ENCODE measurements at places on chromosomes 1 and 21.

GRCh38 chr1:12143631-12144155 lies 23.1 kb upstream of the TNFRSF1B start:
- DNase-seq, result peak; percentile 94

DNA sequence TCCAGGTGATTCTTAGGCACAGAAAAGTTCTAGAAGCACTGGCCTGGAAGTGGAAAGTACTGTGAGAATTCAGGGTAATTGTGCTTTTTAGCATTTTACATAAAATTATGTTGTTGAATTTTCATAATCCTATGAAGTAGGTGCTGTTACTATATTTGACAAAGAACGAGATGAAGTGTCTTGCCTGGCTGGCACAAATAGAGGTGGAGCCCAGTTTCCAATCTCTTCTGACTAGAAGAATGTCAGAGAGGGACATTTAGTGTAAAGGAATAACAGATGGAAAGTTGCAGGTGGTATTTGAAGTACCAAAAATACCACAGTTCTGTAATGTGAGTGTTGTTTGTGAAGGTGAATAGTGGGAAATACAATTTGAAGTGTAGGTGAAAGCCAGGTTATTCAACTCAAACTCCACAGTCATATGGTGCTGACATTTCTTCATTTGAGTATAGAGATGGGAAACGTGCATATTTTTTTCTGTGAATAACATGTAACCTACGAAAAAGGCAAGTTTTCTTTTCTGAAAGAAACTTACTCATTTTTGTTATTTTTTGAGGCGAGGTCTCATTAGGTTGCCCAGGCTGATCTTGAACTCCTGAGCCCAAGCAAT lies 3.5 kb upstream of the TMCO2 start:
- DNase-seq, result no peak

- DNase-seq, result no peak
These were observed 5.4 kb downstream of the SMIM1 start for GRCh38 chr1:3777647-3778589.

GRCh38 chr1:4794020-4794780 lies 139.8 kb downstream of the AJAP1 start:
- DNase-seq, result no peak

DNA sequence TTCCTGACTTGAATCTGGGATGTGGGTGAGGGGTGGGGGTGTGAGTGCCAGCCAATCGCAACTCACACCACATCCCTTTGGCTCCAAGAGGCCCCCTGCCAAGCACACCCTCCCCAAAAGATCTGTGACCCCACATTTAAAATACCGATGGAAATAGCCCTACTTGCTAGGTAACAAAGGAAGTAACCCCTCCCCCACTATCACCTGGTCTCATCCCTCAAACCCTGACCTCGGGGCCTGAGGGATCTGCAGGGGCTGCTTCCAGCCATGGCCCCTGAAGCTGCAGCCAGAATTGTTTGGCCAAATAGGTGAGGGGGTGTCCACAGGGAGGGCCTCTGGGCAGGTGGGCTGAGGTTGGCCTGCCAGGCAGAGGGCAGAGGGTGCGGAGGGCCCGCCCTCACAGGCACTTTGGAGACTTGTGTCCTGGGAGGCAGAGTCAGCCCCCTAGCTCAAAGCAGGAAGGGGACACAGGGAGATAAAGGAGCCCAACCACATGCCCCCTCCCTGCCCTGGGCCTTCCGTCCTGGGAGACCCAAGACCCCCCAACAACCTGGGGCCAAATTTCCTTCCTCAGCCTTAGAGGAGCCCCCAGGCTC lies 37.2 kb downstream of the SDC3 start:
- no peak for DNase-seq

GRCh38 chr1:233998891-233999290 lies 94.4 kb downstream of the SLC35F3 start:
- DNase-seq, result no peak

DNA sequence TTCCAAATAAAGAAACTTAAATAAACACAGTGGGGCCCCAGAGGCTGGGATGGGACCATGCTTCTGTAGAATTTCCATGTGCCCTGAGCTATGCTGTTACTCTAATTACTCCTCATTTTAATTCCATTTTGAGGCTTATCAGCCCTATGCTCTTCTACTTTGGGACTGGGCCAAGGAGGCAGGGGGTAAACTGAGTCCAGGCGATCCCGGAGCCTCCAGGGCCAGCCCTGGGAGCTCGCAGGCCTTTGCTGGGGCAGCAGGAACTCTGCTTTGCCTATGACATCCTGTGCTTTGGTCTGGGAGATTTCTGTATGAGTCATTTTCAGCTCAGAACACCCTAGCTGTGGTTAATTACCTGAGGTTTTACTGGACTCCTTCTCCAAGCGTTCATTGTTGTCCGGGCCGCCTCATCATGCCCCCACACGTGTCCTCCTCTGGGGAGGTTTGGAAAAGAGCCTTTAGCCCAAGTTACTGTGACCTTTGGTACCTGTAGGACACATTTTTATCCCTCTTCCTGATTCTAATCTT lies 95.7 kb downstream of the RHOU start:
- DNase-seq, result peak; percentile 37

DNA sequence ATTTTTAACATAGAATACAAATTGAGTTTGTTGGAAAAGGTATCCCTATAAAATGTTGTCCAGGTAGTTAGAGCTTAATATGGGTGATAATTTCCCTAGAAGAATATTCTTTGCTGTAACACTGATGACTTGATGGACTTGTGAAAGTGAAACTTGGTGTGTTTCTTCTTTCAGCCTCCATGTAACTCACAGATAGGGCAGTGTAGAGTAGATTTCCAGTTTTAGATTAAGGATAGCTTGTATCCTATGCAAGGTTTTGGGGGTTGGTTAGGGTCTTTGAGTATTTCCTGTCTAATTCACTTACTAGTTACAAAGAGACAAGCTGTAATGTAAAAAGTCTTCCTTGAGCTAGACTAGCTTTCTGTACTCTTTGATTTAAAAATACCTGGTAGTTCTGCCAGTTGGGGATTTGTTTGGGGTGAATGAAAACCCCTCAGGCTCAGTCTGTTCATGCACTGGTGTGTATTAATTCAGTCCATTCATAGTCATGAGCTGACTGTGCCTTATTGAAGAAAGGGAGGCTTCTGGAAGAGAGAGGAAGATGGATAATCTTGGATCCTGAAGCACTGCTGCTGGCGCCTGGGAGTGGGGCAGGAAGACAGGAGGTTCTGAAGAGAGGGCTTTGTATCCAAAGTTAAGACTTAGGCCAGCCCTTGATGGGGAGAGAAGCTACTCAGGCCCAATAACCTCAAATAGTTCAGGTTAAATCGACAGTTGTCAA lies 83.6 kb downstream of the CAMTA1 start:
- DNase-seq, result no peak

GRCh38 chr1:175287849-175288248 lies 95.3 kb upstream of the KIAA0040 start:
- no peak for DNase-seq

- no peak for DNase-seq
These were observed 6.1 kb downstream of the CD101 start for GRCh38 chr1:117007719-117008013.

GRCh38 chr1:29240986-29241385 lies 4.7 kb downstream of the PTPRU start:
- DNase-seq, result no peak

DNA sequence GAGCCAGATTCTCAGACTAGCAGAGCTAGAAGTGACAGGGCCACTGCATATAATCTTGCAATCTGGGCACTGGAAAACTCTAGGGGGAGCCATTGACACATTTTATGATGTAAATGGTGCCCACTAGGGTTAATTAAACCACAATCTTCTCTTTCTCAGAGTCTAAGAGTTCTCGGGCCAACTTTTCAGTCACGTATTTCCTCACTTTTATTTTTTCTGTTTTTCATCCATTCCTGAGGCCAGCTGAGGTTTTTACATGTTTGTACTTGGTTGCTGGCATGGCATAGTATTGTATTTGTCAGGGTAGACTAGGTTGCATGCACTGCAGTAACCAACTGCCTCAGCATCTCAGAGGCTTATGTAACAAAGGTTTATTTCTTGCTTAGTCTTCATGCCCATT lies 138.2 kb downstream of the ZNF326 start:
- DNase-seq, result peak; percentile 11

- DNase-seq, result peak; percentile 78
These were observed 5.1 kb downstream of the LMNA start for GRCh38 chr1:156119503-156120209.

GRCh38 chr21:36877741-36878140 lies 88.7 kb downstream of the HLCS start:
- no peak for DNase-seq

GRCh38 chr1:34908369-34908768 lies 21.1 kb downstream of the DLGAP3 start:
- DNase-seq, result no peak

DNA sequence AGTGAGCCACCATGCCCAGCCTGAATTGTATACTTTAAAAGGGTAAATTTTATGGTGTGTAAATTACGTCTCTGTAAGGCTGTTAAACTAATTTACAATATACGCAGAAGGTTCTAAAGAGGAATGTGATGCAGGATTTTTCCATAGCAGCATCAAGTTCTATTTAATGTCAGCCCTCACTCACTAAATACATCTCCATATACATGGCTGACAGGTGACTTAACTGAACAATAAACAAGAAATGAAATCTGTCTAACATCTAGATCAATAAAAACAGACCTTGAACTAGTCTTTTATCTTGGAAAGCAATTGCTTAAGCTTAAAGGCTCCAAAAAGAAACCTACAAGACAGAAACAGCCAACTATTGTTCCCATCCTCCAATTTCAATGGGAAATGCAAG lies 121.5 kb upstream of the MAP1LC3C start:
- no peak for DNase-seq

- DNase-seq, result no peak
These were observed 6.5 kb upstream of the MFAP2 start for GRCh38 chr1:16986962-16987361.

GRCh38 chr1:112687785-112688496 lies 13.5 kb downstream of the MOV10 start:
- DNase-seq, result no peak

GRCh38 chr1:164719676-164720439 lies 160.9 kb downstream of the PBX1 start:
- no peak for DNase-seq

GRCh38 chr21:42216726-42217572 lies 2.0 kb upstream of the ABCG1 start:
- no peak for DNase-seq

GRCh38 chr1:228413241-228414010 lies 3.2 kb downstream of the TRIM17 start:
- no peak for DNase-seq

DNA sequence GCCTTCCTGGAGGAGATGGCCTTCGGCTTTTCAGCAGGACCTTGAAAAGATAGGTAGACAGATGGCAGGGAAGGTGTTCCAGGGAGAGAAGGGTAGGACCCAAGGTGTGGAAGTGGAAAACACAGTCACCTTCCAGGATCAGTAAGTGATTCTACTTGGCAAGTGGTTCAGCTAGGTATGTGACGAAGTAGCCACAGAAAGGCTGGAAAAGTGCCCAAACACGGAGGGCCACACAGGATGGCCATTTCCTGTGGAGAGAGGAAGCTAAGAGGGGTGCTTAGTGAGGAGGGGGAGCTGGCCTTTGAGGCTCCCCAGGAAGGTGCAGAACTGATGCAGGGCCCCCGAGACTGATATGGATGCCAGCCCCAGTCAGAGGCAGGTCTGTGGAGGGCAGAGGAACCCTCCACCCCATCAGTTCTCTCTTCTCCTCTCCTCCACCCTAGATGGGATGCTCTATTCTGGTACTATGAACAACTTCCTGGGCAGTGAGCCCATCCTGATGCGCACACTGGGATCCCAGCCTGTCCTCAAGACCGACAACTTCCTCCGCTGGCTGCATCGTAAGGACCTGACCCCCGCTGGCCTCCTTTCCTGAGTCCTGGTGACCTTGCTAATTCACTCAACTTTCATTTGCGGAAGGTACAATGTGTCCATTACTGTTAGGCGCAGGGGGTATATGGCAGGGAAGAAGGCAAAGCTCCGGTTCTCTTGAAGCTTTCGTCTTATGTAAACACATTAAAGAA lies 6.8 kb downstream of the SEMA4A start:
- no peak for DNase-seq

DNA sequence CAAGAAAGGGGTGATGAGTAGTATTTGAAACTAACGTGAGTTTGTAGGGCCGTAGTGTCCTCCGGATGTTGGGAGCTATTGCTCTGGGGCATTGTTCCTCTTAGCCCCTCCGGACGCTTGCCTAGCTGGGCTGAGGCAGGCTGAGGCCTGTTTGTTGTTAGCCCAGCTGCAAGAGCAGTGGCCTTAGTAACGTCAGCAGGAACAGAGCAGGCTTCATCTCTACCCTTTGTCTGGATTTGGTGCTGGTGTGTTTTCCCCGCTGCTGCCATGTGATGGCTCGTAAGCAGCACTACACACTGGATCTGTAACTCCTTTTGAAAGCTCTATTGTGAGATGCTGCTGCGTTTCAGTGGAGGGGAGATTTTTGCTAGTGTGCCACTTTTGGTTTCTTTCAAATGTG lies 57.6 kb downstream of the DNM3 start:
- no peak for DNase-seq

DNA sequence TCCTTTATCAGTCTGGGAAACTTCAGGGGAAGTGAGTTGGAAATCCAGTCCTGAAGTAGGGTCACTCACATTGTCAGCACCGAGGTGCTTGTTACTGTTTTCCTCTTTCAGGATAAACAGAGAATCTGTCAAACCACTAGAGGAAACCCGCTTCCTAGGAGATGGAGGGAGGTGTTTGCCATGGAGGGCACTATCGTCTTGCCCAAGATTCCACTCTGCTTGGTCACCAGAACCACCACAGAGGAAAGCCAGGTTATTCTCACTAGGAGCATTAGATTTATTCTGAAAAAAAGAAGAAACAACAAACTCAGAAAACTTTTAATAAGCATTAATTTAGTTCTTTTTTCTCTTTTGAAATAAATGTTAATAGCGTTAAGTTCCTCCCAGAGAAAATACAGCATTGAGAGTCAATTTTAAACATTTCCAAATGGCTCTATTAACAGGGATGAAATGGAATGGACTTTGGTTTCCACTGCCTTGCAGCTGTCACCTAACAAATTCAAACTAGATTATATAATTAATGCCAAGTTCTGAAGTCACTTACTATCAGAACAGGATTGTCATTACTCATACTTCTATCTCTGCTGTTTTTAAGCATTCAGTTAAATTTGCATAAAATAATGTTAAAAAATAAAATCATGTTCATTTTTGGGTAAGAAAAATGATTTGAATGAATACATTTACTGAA lies 242.8 kb downstream of the CRB1 start:
- DNase-seq, result no peak

GRCh38 chr1:8281843-8282509 lies 35.9 kb upstream of the SLC45A1 start:
- no peak for DNase-seq

GRCh38 chr1:162861101-162861500 lies at the start of gene CCDC190:
TSS of gene CCDC190 (minus strand) at chr1:162861175. CDS start at chr1:162859646, 1,529 bp downstream.
- DNase-seq, result no peak
